ENCODE measurements at places on chromosomes 11 and 22. TPM values are rescaled to one million over a fixed set of nuclear protein-coding genes. Genes with fewer than 3 reads are reported as not detected.
A peak's percentile ranks its signal among the peaks of the same experiment; 100 is the strongest.

CNIH2 gene
- total RNA-seq, result 6.0 TPM

DNA sequence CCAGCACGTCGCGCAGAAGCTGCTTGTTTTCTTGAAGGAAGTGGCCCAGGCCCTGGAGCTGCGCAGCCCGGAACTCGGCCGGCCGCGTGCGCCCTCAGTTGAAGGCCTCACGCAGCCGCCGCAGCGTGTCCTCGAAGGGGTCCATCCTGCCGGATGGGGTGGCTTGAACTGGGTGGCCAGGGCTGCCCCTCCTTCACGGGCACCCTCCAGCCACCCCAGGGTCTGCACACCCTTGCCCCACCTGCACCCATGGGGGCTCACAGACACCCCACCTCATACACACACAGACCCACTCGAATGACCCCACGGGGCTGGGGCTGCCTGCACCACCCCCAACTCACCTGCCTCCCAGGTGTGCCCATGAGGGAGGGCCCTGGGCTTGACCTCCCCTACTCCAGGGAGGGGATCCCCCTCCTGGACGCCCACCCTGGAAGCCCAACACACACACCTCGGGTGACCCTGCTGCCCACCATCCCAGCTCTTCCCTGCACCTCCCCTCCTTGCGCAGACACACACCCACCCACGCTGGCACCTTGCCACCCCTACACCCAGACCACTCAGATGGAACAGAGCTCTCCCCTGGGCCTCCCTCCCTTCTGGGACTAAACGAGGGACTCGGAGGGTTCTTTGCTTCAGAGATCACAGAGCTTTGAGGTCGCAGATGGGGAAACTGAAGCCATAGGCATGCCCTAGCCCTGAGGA is 6.8 kb downstream of the ALDH3B2 start:
- DNase-seq, result no peak

SLC5A4 gene
- total RNA-seq, result not detected

- peak; percentile 89 for DNase-seq
These were observed 139.6 kb upstream of the E2F8 start for GRCh38 chr11:19380375-19380774.

GRCh38 chr11:108680271-108680670 is 15.4 kb downstream of the DDX10 start:
- no peak for DNase-seq

GRCh38 chr11:118002010-118002540 is 15.9 kb downstream of the IL10RA start:
- no peak for DNase-seq

CD3D gene
- total RNA-seq, result not detected

CELSR1 gene
- 2.1 TPM for total RNA-seq

GRCh38 chr22:40680819-40681183 is 1.5 kb downstream of the MCHR1 start:
- no peak for DNase-seq

SHISA8 gene
- total RNA-seq, result not detected

DNA sequence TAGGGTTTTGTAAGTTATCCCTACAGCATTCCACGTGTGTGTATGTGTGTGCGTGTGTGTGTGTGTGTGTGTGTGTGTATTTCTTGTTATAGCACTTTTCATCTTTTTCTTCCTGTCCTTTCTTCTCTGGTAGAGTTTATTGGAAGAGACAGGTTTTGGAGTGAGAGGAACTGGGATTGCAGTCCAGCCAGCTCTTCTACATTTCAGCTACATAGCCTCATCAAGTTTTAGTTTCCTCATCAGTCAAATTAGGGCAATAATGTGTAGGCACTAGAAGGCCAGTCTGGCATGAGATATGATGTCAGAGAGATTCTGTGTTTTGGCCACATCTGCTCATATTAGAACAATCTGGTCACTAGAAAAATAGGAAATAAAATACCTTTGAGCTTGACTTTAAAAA is 1283.5 kb upstream of the TENM4 start:
- DNase-seq, result no peak

DNA sequence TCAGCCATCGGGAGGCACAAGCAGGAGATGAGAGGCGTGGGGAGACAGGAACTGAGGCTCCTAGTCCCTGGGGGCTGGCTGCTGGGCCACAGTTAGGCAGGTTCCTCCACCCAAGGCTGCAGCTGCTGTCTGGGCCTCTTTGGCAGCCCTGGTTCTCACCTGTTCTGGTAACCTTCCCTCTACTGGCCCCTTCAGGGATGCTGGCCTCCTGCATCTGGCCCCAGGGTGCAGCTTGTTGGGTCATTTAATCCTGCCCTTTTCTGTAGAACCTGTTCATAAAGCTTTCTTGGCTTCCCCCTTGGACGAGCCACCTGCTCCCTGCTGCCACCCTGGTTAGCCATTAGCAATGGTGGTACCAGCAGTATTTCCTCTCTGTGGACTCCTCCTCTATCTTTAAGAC is 5.5 kb downstream of the USH1C start:
- no peak for DNase-seq

All from RPMI7951 (cell line).